ENCODE measurements at places on chromosomes 3 and 15.

DNA sequence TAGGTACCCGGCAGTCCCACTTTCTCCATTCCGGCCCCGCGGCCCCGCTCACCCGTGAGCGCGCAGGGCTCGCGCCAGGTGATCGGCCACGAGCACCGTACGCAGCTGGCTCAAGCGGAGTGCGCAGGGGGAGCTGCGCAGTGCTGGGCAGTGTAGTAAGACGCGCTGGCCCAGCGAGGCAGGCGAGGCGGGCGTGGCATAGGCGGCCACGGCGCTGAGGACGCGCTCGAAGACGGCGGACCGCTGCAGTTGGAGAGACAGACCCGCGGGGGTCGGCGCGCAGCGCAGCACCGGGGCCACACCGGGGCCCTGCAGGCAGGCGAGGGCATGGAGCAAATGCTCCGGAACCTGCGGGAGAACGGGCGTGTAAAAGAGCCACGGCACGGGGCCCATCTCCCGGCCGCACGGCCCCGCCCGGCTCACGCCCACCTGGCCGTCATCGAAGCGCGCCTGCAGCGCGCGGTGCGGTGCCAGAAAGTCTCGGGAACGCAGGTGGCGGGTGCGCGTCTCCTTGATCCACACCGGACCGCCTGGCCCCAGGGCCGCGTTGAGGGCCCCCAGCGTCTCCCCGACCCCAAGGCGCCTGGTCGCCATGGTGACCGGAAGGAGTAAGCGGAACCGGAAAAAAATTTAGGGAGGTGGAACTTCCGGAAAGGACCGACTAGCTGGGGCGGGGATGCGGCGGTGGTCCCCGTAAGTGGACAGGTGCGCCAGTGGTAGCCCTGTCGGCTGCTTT, at the start of gene DALRD3:
Gene DALRD3 (minus strand): TSS at position 610 of the 736 bp plus-strand sequence. CDS start 16 bp downstream, at position 594.
- DNase-seq = peak; percentile 79

DNA sequence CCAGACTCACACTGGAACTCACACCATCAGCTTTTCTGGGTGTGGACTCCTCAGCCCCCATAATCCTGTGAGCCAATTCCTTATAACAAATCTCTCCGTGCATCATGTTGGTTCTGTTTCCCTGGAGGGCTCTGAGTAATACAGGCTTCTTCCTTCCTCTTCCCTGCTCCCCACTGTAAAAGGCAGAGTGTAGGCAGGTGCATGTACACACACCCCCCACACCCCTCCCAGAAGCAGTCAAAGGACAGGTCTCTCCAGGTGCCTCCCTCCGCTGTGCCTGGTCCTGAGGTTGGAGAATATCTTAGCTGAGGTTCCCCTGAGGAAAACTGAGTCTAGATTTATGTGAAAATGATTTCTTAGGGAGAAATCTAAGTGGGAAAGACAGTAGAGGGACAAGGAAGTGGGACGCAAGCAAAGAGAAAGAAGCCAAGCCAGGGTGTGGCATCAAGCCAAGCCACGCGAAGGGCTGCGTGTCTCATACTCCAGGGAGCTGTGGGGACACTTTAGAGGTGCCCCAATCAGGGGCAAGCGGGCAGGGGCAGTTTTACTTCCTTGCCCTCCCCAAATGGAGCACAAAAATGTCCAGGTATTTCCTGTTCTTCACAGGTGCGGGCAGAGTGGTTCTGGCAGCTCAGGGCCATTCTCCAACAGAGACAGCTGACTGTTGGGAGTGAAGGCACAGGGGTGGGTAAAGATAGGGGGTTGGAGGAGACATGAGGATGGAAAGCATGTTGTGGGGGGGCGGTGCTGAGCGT, 86.6 kb downstream of the HMG20A start:
- peak; percentile 45 for DNase-seq

DNA sequence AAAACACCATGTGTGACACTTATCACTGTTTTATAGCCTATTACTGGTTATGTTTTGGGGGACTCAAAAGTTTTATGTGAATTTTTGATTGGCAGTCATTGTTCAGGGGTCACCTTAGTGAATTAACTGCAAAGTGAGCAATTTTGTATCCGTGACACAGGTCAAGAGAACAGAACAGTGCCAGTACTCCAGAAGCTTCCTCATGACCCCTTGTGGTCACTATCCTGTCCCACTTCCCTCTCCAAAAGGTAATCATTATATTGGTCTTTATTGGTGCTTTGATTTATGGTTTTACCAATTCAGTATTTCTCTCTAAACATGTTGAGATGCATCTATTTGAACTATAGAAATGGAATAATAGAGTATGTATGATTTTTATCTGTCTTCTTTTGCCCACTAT, 107.1 kb downstream of the STT3B start:
- DNase-seq = no peak

- DNase-seq = no peak
Measured at GRCh38 chr15:48946074-48946839, 17.5 kb downstream of the SHC4 start.

- peak; percentile 12 for DNase-seq
Measured at GRCh38 chr3:126135406-126136076, 44.8 kb downstream of the ALDH1L1 start.

- DNase-seq = no peak
Measured at GRCh38 chr3:2765002-2765579, 345.1 kb downstream of the IL5RA start.

- no peak for DNase-seq
Measured at GRCh38 chr15:75034615-75035014, 11.2 kb downstream of the PPCDC start.

- no peak for DNase-seq
Measured at GRCh38 chr3:94612631-94613030, 549.8 kb downstream of the NSUN3 start.

DNA sequence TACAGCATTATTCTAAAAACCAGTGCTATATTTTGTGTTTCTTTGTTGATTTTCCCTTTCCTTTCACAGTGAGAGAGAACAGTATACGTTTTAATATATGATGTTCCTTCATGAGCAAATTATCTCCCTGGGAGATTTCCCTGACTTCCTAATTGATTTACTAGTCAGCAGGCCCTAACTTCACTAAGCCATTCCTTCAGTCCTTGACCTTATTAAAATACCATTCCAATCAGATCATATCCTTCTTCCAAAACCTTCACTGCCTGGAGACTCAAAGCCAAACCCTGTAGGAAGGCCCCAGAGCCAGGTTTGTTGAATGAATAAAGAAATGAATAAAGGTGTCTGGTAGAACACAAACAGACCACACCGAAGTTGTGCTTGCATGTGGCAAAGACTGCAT, 43.8 kb upstream of the ARHGEF3 start:
- DNase-seq = no peak

GRCh38 chr15:60074181-60074885, 70.2 kb downstream of the FOXB1 start:
- DNase-seq = peak; percentile 20

DNA sequence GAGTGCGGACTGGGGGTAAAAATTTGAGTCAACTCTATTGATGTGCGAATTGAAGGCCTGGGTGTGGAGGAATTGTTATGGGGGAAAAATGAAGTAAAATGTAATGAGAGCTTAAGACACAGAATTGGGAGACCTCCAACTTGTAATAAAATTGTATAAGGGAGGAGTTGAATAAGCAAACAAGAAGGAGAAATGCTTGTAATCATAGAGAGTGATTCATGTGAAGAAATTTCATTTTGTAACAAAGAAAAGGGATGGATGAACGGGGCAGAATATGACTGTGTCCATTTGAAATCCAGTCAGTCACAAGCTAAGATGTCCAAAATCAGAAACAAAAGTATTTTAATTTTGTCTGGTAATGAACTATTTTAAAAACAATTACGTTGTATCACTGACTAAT, 552.3 kb downstream of the NAALADL2 start:
- DNase-seq = no peak

DNA sequence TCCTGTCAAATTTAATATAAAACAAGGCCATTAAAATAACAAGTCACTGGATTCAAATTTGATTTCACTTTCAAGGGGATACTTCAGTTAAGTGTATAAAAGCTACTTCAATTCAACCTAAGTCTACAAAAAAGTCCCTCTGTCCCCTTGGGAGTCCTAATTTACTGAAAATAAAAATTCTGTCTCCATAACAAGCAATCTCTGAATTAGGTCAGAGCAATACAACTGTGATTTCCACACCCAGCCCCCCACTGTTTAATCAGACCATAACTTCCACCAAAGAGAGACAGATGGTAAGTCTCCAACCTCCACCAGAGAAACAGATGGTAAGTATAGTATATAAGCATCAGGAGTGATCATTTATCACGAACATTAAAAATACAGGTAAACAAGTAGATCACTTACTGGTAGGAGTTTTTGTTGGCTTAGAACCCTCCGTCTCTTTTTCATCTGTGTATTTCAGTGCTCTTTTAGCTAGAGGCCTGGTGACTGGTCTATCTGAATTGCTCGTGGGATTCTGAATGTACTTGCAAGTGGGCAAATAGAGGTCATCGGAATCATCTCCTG, 12.1 kb downstream of the SGO1 start:
- no peak for DNase-seq

DNA sequence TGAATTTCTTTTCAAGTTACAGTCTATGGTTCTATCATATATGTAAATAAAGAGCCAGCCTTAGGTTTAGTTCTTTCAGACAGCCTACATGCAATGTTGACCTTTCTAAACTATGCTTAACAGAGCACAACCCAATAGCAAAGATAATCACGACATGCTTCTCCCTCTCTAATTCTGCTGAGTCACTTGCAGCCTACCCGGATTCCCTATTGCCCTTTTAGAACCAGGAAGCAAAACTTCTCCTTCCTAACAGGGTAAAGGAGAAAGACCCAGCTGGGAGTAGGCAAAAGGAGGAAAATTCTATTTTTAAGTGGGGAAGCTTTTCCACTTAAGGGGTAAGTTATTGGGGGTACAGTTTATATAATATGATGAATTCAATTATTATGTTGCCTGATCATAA, 79.3 kb downstream of the SLC7A14 start:
- DNase-seq = no peak

DNA sequence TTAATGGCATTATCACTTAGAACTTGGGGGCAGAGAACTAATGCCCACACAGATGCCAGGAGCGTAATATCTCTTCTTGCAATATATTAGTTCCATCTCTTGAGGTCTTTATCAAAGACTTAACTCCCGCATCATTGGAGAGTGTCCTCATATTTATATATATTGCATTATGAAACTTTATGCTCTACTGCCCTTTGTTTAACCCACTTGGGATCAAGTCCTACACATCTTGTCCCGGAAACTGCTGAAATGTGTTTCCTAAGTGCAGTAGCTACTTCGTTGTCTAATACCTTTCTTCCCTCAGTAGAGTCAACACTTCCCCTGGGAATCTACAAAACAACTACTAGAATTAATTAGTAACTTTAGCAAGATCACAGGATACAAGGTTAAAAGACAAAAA, 1029.2 kb downstream of the OTOL1 start:
- no peak for DNase-seq

- peak; percentile 30 for DNase-seq
Measured at GRCh38 chr3:16842272-16843270, 42.2 kb upstream of the PLCL2 start.

DNA sequence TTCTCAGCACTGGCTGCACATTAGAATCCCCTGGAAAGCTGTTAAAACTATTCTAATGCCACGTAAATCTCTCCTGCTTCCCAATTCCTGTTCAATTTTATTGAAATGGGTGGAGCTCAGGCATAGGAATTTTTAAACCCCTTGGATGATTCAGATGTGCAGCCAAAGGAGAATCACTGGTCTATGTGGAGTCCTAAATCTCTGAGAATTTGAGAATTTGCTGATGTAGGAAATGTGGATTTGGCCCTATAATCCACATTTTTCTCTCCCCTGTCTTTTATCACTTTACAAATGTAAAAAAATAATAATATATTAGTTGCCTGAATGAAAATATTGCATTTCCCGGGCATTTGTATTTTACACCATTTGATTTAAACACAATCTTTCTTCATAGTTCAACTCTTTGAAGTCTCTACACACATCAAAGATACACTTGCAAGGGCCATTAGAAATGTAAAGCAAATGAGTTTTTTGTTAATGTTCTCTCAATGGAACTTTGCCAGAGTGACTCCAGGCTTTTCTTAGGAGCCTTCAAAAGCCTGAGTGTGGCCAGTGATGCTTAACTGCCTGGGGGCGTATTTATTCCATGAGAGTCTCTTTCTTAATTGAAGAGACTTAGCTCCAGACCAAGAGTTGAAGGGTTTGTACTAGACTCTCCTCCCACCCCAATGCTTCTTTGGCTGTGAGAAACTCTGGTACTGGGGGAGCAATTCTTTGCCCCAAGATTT, 48.8 kb upstream of the PTX3 start:
- no peak for DNase-seq

All from right hindlimb (tissue), 1 donor.